Left renal pelvis (tissue), 4 donors: ENCODE measurements at places on chromosomes 3 and 15. TPM values are rescaled to one million over a fixed set of nuclear protein-coding genes. Genes with fewer than 3 reads are reported as not detected.

DNA sequence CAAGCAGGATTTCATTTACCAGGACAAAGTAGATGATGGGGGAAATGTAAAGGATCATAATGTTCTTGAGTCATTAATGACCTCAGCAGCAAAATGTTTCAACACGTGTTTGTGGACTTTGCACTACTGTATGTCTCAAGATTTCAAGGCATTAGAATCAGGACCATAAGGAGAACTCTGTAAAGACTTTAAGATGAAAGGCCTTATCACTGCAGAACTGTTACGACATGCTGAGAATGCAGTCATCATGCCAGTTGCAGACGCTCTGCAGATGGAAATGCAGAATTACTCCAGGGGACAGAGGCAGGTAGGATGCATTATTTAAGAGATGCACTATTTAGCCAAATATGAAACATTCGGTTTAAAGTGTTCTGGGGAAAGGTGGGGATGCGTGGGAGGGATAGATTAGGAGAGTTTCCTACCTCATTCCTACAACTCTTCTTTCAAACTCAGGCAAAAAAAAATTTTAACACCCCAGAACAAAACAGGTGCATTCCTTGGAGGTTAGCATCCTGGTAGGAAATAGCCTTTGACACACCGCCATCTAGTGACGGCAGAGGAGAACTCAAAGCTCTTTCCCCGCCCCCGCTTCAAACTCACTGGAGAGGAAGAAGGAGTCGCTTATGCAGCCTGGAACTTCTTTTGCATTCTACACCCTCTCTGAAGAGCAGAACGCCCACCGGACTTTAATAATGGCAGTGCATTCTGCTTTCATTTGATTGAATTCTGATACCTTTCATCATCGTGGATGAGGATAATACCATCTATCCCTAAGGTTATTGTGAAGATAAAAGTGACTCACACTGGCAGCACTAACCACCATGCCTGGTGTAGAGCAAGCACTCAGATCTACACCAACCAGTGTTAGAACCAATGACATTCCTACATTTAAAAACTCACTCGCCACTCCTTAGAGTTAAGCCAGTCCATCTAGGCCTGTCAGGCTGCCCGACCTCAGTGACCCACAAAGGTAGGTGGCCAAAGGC is 43.1 kb upstream of the TOPAZ1 start:
- peak; percentile 27 for DNase-seq

Gene METTL6
- polyA plus RNA-seq: 21.1 TPM

DNA sequence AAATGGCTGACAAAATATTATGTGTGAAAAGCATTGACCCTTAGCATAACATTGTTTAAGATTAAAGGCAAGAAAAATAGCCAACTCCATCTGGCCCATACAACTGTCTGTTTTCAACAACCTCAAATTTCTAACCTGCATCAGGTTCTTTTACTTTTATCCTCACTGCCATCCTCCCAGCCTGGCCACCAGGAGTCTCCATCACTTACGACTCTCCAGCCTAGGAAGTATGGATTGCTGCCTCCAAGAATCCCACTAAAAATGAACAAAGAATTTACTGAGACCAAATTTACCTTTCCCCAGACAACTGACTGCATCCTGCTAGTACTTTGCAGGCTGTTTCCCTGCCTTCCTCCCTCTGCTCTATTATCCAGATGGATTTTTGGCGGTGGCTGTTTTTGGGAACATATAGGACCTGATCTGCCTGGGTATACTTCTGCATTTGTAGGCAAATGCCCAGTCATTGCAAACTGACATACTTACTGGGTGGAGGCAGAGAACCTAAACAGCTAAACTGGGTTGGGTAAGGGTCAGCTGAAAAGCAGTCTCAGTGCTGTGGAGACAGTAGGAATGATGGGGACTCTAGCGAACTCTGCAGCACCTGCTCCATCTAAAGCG is 144.2 kb downstream of the GHSR start:
- no peak for DNase-seq

DNA sequence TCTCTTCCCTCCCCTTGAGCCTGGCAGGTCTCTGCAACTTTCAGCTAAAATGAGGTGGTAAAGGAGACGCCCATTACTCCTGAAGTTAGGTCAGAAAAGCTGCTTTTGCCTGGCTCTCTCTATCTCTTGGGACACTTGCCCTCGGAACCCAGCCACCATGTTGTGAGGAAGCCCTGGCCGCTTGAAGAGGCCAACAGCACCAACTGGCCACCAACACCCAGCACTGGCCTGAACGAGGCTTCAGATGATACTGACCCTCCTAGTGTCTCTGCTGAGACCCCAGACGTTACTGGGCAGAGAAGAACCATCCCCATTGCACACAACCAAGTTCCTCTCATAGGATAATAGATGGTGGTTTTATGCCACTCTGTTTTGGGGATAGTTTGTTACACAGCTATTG is 49.5 kb upstream of the PCSK6 start:
- DNase-seq: no peak

Gene ULK4
- polyA plus RNA-seq: 5.6 TPM

Gene NR1I2
- polyA plus RNA-seq: 0.60 TPM

GRCh38 chr15:99151156-99151555 is 46.3 kb downstream of the SYNM start:
- DNase-seq: no peak

DNA sequence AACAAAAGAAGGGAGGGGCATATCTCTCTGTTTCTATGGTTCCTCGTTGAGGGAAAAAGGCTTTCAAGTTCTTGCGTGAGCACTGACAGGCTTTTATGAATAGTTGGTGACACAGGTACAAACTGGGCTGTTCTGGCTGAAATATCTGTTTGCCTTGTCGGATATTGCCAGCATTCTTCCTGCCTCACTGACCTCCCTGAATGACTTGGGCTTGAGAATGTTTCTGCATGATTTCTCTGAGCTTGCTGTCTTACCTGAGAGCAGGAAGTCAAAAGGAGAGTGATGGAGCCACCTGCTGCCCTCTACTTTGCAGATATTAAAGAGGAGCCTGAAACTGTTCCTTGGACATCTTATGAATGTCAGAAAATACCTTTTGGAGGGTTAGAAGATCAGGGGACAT is 4.8 kb downstream of the GCNT3 start:
- no peak for DNase-seq

Gene P4HTM
- polyA plus RNA-seq: 23.5 TPM

DNA sequence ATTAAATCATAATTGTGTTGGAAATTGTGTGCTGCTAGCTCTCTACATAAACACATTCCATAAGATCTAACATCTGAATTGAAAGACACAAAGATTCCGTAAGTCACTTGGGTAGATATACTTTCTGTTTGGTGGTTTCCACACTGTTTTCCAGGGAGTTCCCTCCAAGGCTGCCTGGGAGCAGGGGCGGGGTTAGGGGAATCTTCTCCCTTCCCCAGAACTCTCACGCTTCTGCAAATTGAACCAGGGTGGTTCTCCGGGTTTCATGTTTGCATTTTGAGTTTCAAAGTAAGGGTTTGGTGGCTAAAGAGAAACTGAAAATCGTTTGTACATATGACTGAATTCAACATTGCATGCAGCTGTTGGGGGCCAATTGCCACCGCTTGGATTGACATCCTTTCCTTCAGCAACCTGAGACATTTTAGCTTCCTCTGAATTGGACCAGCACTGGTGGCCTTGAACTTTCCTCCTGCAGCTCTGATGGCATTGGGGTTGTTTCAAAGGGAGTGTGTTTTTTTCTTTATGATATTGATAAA is 192.7 kb upstream of the FEZF2 start:
- no peak for DNase-seq

Gene XCR1
- not detected for polyA plus RNA-seq

Gene SCG3
- 0.49 TPM for polyA plus RNA-seq

- no peak for DNase-seq
Observed at GRCh38 chr15:83922649-83923294, 268.8 kb downstream of the ADAMTSL3 start.

DNA sequence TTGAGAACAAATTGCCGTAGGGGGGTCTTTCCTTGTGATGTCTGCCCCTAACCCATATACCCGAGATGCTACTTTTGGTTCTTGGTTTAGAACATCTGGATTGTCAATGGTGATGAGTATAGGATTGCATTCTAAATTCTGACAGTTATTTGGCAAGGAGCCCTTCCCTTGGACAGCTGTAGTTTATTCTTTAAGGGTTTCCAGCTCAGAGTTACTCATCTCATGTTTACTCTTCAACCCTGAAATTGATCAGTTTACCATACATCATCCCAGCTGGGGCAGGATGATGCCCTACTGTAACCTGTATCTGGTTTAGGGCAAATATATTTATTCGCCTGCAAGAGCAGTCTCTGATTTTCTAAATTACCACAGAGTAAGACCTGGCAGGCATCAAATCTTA is 85.7 kb upstream of the XCR1 start:
- DNase-seq: no peak

GRCh38 chr3:149252272-149252671 is 30.6 kb upstream of the CP start:
- no peak for DNase-seq

Gene SLC12A1
- 8.3 TPM for polyA plus RNA-seq

Gene NSMCE3
- polyA plus RNA-seq: 10.0 TPM

Gene WDR93
- polyA plus RNA-seq: 0.38 TPM

GRCh38 chr15:101428758-101429157 is 60.7 kb downstream of the PCSK6 start:
- no peak for DNase-seq

DNA sequence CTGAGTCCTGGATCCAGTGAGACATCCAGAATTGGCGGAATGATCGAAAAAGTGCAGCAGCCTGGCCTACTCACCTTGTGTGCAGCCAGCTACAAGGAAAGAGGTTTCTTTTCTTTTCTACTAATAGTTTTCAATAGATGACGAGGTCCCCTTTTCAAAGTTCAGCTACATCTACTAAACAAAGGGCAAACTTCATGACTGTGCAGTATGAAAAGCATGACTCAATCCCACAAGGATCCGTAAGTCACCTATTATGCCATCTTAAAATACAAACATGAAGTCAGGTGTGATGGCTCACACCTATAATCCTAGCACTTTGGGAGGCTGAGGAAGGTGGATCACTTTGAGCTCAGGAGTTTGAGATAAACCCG is 16.7 kb downstream of the MIX23 start:
- no peak for DNase-seq

DNA sequence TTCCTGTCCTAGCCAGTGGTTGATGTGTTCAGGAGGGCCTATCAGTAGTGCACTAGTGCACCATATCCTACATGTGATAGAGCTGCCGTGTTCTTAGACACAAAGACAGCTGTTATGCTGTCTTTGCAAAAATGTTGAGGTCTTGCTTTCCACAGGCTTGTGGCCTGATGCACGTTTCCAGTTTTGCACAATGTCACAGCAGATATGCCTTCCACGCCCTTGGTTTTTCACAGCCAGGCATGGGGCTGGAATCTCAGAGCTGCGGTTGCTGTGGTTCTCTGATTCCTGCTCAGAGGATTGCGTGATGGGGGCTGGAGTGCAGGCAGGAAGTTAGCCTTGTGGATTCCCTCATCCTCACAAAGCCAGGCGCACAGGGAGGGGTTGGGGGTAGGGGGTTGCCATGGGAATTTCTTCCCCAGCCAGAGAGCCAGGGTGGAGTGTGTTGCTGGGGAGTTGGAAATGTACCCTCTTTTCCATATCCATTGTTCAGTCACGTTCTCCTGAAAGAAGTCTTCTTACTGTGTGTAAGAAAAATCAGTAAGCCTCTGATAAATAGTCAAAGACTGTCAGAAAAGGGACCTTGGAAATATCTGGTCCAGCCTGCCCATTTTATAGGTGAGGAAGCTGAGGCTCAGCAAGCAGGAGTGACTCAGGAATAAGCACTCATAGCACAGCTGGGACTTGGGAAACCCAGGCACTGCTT is 79.4 kb downstream of the SMAD3 start:
- no peak for DNase-seq

DNA sequence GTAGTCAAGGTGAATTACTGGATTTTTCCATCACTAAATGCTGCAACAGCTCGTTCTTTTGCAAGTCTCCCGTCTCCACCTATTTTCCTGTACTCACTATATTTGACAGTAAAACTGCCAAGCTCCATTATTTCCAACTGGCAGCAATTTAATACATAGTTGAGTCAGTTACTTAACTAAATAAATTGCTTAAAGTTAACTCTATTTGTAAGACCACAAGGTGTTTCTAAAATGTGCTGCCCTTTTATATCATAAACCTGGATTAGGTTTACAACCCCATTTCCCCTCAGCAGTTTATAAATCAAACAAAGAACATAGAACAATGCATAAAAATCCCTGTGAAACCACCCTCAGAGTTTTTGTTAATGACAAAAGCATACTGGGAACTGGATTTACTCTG is 211.4 kb upstream of the DPH6 start:
- no peak for DNase-seq

- DNase-seq: no peak
Observed at GRCh38 chr3:112393360-112393728, 60.4 kb downstream of the CD200 start.

DNA sequence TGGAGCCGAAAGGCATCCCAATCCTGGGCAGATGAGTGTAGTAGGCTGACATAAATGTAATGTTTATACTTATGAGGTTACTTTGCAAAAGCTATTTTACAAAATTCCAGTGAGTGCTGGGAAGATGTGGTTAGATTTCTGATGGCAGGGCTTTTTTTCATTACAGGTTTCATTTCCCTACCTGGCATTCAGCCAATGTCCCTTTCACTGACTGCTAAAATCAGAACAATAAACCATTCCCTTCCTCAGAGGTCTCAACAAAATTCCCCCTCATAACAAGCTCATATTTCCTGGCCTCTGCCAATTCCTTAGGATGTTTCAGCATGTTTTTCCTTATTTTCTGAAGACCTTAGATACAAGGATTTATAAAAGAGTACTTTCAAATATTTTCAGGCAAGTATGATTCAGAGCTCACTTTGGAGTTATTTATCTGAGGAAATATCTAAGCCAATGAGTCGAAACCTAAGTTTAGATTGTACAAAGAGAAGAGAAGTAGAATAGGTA is 40.9 kb upstream of the CCDC80 start:
- DNase-seq: no peak

Gene MME
- 433 TPM for polyA plus RNA-seq

- no peak for DNase-seq
Observed at GRCh38 chr3:172029425-172030098, 9.8 kb upstream of the FNDC3B start.

Gene PAK6
- polyA plus RNA-seq: 5.7 TPM

DNA sequence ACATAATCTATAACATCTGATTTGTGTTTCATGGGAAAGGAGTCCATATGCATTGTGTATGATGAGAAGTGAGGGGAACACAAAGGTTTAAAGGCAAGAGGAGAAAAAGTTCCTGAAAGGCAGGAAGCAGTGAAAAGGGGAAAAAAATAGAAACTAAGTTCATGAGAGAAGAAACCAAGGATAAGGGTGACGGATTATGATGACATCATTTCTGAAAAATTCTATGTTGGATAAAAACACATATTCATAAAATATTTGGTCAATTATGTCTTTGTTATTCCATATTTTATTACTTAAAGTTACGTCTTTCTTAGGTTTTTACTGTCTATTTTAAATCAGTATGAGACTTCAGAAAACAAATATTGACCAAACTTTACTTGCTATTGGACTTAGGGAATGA is 48.6 kb upstream of the CP start:
- no peak for DNase-seq

Gene CDC25A
- 11.3 TPM for polyA plus RNA-seq

GRCh38 chr15:41292521-41292920 is 39.9 kb downstream of the OIP5 start:
- no peak for DNase-seq
